Stimulated activated CD4-positive, alpha-beta T cell treated with anti-CD3 and anti-CD28 coated beads, Interleukin-1b, Interleukin-23, amount 100 ng/mL, for 24 hours (primary cell): ENCODE measurements at places on chromosomes 2 and 18.

DNA sequence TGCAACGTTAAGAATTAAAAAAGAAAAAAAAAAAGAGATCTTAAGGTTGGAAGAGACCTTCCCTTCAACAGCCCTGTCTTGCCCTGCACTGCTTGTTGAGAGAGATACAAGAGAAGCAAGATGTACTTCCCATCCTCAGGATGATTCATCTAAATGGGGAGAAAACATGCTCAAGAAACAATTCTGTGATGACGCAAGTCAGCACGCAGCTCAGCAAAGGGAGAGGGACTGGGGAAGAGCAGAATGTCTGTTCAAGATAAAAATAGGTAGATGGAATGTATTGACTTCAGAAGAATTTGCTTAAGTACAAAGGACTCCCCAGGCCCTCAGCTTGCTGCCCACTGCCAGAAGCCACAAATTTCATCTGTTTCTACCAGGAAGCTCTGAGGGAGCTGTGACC lies 198.2 kb upstream of the SPRED2 start:
- DNase-seq = no peak

DNA sequence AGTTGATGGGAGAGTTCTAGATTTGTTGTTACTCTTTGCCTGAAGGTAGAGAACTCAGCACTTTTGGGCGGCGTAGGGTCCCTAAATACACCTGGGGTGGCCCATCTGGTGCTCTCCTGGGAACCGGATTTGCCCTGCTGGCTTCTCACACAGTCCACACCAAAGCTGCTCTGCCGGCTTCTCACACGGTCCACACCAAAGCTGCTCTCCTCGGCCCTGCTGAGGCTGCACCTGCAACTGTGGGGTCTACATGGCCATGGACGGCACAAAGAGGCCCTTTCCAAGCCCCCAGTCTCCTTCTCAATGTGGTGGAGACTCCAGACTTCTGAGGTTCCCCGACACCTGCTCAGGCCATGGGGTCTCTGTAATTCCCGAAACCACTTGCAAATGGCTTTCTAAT lies 124.8 kb upstream of the GPC1 start:
- DNase-seq = no peak

GRCh38 chr2:172742931-172743540 lies 7.4 kb downstream of the RAPGEF4 start:
- no peak for DNase-seq

DNA sequence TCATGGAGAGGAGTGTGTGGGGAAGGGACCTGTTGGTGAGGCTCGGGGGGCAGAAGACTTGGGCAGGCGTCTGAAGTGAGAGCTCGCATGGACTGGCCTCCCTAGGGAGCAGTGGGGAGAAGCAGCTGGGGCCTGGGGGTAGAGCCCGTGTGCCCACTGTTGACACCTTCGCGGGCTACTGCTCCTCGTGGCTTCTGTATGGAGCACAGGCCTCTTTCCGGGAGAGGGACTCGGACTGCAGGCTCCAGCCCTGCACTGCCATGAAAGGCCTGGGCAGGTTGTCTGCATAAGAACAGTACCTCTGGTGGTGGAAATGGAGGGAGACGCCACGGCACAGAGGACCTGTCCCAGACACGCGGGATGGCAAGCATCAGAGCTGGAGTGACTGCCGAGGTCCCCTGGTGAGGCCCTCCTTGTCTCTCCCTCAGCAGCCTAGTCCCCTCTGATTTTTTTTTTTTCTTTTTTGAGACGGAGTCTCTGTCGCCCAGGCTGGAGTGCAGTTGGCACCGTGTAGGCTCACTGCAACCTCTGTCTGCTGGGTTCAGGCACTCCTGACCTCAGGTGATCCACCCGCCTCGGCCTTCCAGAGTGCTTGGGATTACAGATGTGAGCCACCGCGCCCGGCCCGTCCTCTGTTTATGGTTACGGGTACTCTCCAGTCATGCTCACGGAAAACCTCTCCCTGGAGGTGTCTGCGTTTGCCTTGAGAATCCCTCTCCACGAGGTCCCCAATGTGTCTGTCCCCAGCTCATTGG lies 44.7 kb upstream of the PTMA start:
- no peak for DNase-seq

DNA sequence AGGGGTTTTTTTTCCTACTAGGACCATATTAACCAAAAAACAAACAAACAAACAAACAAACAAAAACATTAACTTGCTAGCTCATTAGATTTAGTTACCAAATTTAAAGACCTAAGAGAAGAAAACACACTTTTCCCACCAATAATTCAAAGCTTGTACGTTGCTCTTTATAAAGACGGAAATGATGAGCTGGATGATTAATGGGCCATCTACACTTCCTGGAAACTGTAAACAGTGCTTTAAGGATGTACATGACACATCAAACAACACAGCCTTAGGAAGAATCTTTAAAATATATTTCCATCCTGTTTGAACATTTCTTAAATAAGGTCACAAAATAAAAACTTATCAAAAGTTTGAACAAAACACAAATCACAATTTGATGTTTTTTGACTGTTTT lies 982 bp downstream of the BMP10 start:
- no peak for DNase-seq

DNA sequence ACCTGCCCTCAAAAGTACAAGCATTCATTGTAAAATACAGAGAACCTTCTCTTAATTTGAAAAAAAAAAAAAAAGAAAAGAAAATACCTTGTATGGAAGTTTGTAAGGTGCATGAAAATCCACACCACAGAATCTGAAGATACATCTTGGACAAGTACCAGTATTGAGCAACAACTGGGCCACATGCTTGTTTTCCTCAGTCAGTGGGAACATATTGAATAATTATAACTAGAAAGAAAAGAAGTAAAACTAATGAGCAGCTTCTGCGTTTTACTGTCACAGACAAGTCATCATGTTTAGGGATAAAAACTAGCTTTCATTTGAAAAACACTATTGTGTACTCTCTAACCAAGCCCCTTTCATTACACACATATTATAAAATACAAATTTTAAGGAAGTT lies 5.8 kb upstream of the PEX13 start:
- DNase-seq = no peak

- DNase-seq = no peak
Observed at GRCh38 chr18:34493099-34493544, 217.0 kb upstream of the DTNA start.

DNA sequence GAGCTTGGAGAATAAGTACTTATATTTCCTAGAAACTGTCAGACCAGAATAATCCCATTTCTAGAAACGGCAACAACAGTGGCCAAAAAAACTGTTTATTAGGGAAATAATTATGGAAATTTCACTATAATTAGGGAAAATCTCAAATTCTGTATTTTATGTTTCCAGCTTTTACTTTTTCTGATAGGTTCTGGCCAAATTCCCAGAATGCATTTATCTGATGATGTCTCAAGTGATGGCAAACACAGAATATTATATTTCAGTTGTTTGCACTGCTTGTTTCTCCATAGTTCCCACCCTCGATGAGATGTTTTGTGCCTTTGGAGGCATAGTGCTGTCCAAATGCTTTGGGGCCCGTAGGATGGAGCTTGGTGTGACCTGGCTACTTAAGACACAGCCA lies 66.9 kb downstream of the AFF3 start:
- no peak for DNase-seq

DNA sequence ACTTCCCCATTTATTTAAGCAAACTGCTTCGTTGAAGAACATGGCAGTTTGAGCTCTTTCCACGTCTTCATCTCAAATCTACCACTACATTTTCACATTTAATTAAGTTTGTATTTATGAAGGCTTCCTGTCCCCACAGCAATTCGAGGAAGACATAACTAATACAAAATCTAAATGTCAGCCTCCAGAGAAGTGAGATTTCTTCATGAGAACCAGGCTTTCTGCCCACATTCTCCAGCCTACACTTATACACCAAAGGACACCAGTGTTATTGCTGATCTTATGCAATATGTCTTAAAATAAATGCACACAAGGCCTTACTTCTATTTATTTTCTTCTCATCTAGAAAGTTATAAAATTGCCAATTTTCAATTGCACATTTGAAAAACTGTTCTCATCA lies 1209.3 kb upstream of the FAM98A start:
- no peak for DNase-seq

- DNase-seq = no peak
Observed at GRCh38 chr18:59758106-59758505, 60.9 kb upstream of the CCBE1 start.

DNA sequence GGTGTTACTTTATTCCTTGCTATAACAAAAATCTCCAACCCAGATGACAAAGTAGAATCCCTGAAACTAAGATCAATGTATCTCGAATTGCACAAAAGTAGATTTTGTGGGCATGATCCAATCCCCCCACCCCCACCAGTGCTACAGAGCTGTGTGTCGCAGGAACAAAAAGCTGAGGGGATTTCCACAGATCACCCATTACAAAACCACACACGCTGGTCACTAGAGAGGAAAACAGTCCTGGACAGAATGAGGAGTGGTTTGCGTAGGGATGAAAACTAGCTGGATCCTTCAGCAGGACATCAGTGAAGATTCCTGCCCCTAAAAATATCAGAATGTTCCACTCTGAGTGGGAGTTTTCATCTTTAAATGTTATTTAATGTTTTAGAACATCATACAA lies 165.3 kb upstream of the STK17B start:
- DNase-seq = no peak

GRCh38 chr2:172551271-172551670 lies 4.6 kb upstream of the PDK1 start:
- no peak for DNase-seq

DNA sequence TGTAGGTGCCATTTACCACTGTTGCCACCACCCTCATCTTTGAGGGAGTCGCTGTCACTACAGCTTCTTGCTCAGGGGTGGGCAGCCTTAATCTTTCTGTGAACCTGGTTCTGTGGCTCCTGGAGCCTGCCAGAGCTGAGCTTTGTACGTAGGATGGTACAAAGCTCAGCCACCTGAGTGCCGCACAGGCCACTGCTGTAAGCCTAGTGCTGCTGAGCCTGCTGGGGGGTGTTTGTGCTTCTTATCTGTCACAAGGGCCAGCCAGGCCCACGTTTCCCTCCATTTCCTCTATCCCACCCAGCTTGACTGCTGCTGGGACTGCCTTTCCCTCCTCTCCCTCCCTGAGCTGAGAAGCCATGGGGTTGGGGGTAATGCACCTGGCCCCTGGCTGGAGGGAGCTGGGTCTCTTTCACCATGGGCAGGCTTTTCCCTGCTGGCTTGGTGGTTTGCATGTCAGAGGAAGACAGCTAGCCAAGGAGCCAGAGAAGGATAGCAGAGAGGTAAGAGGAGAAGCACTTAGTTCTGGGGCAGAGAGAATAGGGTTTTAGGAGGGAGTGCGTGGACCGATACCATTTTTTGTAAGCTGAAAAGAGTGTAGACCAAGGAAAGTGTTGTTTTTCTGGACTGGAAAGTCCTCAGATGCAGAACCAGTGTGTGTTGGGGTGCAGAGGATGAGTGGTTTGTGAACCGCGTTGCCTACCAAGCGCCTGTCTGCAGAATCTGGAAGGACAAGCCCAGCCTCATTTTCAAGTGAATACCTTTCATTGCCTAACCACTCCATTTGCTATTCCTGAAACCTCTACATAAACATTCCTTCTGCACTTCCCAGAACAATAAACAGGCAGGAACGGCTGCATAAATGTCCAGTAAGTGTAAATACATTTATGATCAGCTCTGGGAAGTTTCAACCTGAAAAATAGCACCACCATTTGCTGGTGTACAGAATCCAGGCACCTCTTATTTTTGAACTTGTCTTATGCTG lies 45.1 kb upstream of the FHL2 start:
- DNase-seq = no peak

DNA sequence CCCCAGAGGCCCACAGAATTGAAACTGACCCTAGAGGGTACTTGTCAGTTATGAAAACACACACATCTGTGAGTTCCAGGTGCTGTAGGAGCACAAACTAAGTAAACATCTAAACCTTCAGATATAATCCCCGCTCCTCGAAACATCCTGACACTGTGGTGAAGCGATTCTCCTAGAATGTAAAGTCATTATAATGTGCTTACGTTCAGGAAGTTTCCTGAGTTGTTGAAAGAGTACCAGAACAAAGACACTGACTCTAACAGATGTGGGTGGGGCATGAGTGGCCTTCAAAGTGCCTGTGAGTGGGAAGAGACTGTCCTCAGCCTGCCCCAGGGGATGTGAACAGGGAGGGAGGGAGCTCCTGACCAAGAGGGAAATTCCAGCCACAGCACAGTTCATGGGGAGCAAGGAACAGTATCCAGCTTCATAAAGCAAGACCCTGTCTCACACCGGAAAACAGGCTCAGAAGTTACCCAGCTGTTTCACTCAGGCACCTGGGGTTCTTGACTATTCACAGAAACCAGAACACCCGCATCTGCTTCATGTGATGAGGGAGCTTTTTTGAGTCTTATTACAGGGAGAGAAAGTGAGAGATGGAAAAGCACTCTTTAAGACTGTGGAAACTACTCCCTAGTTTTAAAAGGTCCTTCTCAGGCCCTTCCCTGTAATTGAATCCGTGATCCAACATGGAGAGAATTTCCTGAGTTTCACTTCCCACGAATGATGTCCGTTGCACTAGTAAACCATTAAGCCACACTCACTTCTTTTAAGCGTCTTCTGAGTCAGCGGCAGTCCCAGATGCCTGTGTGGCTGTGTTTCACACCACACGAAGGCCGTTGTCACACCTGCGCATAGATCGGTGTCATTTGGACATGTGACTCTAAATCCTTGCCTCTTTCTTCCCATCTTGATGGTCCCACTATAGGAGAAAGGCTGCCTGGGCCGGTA lies 88.6 kb upstream of the EML6 start:
- no peak for DNase-seq

DNA sequence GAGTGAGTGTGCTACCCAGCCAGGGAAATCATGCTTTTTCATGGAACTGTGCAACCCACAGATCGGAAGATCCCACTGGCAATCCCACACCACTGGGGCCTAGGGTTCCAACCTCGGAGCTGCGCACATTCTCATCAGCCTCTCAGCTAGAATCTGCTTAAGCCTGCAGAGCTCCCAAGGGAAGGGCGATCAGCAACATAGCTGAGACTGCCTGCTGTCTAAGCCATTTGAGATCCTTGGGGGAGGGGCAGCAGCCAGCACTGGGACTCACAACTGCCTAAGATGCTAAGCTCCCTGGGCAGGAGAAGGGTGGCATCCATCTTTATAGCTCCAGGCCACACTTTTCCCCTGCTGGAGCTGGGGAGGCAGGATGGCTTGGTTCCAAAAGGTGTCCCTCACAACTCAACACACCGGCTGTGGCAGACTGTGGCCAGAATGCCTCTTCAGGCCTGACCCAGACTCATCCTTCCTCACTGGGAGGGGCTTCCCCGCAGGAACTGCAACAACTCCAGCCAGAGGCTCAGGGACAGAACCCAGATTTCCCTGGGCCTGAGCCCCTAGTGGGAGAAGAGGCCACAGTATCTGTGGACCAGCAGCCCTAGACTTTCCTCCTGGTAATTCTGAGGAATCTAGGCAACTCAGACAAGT lies 1133.3 kb upstream of the PIK3C3 start:
- no peak for DNase-seq
